ENCODE measurements at places on chromosomes 16 and 17. TPM values are rescaled to one million over a fixed set of nuclear protein-coding genes. Genes with fewer than 3 reads are reported as not detected.

Gene CHD9NB
- total RNA-seq = 2.7 TPM

Gene HID1
- 0.55 TPM for total RNA-seq

DNA sequence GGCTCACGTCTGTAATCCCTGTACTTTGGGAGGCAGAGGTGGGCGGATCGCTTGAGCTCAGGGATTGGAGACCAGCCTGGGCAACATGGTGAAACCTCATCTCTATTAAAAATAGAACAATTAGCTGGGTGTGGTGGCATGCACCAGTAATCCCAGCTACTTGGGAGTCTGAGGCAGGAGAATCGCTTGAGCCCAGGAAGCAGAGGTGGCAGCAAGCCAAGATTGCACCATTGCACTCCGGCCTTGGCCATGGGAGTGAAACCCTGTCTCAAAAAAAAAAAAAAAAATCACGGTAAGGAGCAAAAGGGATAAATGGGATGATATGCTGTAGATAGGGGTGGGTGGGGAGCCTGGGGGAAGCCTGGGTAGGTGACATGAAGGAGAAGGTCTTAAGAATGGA lies 20.4 kb upstream of the TMEM98 start:
- DNase-seq = no peak

- DNase-seq = no peak
These were observed 54.2 kb downstream of the VPS53 start for GRCh38 chr17:660453-660852.

DNA sequence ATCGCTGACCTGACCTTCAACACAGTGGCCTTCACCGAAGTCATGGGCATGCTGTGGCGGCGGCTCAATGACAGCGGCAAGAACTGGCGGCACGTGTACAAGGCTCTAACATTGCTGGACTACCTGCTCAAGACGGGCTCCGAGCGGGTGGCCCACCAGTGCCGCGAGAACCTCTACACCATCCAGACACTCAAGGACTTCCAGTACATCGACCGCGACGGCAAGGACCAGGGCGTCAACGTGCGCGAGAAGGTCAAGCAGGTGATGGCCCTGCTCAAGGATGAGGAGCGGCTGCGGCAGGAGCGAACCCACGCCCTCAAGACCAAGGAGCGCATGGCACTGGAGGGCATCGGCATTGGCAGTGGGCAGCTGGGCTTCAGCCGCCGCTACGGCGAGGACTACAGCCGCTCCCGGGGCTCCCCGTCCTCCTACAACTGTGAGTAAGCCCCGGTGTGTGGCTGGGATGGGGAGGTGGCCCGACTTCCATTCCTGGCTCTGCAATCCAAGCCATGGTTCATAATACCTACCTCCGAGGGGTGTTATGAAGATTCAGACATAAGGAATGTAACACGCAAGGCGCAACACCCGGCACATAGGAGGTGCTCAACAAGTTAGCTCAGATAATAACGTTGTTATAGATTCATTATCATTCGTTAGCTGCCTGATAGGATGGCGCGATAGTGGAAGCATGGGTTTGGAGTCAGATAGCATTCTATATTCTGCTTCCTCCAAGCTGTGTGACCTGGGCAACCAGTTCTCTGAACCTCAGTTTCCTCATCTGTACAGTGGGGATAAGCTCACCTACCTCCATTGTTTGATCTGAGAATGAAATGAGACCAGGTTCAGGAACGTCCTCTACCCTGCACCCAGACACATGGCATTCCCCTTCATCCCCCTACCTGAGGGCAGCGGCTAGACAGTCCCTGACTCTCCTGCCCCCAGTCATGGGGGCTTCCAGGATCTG lies 4.4 kb downstream of the EPN3 start:
- DNase-seq = no peak

DNA sequence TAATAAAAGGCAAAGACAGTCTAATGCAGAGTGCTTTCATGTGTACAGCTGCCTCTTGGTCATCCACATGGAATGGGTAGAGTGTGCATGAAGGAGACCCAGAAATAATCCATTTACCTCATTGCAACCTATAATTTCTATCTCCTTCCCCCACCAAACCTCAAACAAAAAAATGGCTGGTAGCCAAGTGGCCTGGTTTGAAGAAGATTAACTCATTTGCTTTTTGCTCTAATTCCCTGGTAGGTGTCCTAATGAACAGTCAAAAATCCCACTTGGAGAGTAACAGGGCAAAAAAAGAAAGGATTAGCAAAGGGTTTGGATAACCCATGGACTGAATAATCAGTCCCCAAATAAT lies 13.0 kb upstream of the LYRM9 start:
- no peak for DNase-seq

DNA sequence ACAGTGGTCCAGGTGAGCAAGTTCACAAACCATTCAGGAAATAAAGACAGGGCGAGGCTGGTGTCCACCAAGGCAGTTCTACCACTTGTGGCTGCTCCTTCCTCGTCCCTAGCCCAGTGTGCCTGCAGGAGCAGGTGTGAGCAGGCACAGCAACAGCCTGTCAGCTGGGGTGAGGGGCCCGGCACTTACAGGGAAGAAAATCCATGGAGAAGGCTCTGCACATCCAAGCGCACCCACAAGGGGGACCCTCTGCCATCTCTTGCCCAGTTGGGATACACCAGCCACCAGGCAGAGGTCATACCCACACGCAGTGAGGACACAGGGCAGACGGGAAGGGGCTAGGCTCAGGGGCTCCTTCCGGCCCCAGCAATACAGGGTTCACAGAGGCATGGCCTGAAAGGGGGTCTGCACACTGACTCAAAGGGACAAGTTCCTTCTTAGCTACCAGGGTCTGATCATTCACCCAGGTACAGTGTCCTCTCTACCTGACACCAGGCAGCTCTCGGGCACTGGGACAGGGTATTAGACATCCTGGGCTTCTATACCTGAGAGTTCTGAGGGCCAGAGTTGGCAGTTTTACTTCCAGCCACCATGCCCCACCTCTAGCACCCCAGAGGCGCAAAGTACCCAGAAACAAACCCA lies 27.0 kb downstream of the CDIP1 start:
- peak; percentile 13 for DNase-seq

GRCh38 chr16:11986521-11987057 lies 10.1 kb downstream of the SNX29 start:
- no peak for DNase-seq

DNA sequence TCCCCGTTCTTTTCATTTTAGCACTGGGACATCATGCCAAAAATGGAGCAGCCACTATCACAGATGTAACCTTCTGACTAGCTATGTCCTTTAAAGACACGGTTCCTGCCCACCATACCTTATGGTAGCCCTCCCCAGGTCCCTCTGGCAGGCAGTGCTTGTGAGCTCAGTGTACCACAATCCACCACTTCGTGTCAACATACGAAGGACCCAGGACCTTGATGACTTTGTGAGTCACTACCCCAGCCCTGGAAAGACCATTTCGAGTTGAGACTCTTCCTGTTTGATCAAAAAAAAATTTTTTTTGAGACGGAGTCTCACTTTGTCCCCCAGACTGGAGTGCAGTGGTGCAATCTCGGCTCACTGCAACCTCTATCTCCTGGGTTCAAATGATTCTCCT lies 21.0 kb upstream of the FLCN start:
- no peak for DNase-seq

- DNase-seq = no peak
These were observed 7.9 kb downstream of the QPRT start for GRCh38 chr16:29686740-29687332.

DNA sequence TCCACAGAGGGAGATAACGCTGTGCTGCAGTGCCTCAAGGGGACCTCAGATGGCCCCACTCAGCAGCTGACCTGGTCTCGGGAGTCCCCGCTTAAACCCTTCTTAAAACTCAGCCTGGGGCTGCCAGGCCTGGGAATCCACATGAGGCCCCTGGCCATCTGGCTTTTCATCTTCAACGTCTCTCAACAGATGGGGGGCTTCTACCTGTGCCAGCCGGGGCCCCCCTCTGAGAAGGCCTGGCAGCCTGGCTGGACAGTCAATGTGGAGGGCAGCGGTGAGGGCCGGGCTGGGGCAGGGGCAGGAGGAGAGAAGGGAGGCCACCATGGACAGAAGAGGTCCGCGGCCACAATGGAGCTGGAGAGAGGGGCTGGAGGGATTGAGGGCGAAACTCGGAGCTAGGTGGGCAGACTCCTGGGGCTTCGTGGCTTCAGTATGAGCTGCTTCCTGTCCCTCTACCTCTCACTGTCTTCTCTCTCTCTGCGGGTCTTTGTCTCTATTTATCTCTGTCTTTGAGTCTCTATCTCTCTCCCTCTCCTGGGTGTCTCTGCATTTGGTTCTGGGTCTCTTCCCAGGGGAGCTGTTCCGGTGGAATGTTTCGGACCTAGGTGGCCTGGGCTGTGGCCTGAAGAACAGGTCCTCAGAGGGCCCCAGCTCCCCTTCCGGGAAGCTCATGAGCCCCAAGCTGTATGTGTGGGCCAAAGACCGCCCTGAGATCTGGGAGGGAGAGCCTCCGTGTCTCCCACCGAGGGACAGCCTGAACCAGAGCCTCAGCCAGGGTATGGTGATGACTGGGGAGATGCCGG lies 769 bp downstream of the CD19 start:
- DNase-seq = no peak

- DNase-seq = no peak
These were observed 31.8 kb upstream of the PITPNM3 start for GRCh38 chr17:6588165-6588564.
